ENCODE measurements at places on chromosomes 4 and X.

DNA sequence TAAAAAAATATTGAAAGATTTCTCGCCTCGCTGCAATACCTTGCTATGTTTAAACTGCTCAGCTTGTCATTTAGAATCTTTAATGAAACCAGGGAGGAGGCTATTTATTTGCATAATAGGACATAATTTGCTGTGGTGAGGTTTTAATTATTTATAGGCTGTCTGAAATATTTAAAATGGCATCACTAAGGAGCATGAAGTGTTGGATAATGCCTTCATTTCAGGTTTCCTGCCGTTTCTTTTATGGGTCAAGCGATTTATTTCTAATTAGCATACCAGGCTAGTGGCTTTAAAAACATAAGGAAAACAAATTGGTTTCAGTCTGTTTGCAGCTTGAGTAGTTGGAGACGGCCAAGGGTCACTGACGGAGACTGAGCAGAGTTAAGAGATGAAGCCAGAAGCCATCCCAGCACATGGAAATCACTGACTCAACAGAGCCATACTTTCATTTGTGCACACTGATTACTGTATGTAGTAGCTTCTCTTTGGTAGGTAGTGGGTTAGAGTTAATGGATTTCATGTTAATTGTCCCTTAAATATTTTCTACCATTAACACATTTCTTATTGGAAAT lies 1962.4 kb upstream of the TENM3 start:
- no peak for ATAC-seq

DNA sequence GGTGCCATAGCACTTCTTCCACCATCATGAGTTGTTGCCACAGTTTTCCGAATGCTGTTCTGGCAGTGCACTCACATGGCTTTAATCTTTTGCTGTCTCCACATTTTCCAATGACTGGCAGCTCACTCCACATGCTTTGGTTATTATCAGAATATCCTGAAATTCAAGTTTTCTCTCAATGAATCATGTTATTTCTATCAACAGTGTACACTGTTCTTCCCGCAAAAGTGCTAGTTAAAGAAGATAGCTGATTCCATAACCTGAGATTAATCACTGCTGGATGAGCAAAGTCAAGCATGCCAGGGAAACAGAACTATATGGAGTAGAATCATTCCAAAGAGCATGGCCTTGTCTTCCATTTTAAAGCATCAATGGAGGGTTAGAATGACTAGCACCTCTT lies 14.6 kb upstream of the IL13RA2 start:
- no peak for ATAC-seq

DNA sequence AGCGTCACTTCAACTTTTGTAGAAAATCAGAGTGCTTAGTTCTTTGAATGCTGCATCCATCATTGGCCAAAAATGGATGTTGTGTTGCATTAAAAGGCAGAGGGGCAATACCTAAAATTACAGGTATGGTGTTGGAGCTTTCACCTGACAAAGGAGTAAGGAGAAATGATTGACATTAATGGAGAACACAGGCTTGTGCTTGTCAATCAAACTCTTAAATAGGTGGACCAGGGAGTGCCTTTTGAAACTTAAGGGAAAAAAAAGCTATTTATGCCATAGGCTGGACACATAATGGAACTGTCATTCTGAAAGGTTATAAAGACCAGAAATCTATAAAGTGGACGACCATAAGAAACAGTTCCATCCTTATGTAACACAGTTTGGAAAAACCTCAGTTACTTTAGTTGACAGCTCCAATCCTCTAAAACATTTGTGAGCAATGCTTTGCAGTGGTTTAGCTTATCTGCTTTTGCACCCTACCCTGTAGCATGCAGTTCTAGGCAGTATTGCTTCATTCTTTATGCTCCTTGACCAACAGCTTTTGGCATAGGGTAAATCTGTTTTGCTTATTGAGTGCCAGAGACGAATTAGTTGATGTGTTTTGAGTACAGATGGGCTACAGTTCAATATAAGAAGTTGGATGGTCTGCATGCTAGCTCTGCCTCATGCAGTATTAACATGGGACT lies 2.4 kb downstream of the HADH start:
- no peak for ATAC-seq

GRCh38 chr4:77358315-77358928 lies 201.4 kb downstream of the CCNG2 start:
- no peak for ATAC-seq

- ATAC-seq: no peak
Measured at GRCh38 chrX:43479850-43480249, 176.2 kb upstream of the MAOA start.

DNA sequence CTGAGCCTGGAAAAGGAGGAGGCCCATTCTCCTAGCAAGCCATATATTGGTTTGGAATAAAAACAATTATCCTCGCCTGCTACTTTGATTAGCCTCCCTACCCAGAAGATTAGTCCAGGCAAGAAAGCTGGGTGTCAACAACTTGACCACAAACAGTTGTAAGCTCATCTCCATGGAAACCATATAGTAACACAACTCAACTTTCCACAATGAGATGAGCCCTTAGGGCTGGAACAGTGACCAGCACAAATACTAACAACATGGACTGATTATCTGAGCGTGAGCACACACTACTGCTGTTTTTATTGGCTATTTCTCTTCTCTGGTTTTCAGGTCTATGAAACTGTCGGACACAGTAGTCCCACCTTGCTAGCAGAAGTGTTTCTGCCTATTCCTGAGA lies 80.8 kb downstream of the CC2D2A start:
- ATAC-seq: no peak

DNA sequence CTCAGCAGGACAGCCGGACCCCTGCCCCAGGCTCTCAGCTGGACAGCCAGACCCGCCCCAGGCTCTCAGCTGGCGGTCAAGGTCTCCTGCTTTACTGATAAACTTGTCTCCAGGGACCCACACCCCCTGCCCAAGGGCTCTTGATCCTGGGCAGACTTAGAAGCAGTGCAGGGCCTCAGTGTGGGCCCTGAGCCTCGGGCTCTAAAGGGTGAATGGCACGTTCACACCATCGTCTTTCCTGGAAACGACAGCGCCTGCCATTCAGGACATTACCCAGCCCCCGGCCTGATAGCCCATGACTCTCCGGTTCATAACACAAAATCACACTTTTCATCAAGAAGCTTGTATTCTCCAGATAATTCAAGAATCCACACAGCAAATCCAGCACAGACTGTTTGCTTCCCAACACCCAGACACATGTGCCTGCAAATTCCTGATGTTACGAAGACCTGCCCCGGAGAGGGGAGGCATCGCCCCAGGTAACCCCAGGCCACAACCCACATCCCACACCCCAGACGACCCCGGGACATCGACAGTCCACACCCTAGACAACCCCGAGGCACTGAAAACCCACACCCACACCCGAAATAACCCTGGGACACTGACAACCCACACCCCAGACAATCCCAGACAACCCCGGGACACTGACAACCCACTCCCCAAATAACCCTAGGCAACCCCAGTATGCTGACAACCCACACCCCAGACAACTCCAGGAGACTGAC lies 136.8 kb downstream of the FAM53A start:
- ATAC-seq: no peak

DNA sequence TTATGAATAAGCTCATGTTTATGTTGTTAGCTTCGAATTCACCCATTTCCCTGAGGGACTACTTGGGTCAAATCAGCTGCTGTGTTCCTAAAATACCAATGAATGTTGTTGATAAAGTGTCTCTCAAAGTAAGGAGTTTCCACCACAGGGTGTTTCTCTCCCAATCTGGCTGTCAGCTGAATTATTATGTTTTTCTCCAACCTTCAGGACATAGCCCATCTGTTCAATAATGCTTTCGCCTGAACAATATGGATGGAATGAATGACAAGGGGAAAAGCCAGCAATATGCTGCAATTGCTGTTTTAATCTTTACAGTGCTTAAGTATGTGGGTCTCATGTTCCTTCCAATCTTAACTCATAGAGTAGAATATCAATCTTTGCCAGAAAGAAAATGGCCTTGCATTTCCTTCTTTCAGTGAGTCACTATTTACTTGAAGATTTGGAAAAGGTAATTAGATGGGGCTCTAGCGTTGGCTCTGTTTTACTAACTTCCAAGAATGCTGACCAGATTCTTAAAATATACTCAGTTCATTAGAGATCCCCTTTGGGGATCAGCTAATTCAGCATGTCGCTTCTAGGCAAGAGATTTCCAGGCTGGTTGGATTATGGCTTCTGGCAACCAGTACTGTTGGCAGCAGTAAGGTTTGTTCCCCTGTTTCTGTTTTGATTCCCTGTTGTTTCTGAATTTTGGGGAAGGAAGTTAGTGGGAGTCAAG lies 410.5 kb downstream of the PPP3CA start:
- no peak for ATAC-seq
